ENCODE measurements at places on chromosomes 16 and 17.

DNA sequence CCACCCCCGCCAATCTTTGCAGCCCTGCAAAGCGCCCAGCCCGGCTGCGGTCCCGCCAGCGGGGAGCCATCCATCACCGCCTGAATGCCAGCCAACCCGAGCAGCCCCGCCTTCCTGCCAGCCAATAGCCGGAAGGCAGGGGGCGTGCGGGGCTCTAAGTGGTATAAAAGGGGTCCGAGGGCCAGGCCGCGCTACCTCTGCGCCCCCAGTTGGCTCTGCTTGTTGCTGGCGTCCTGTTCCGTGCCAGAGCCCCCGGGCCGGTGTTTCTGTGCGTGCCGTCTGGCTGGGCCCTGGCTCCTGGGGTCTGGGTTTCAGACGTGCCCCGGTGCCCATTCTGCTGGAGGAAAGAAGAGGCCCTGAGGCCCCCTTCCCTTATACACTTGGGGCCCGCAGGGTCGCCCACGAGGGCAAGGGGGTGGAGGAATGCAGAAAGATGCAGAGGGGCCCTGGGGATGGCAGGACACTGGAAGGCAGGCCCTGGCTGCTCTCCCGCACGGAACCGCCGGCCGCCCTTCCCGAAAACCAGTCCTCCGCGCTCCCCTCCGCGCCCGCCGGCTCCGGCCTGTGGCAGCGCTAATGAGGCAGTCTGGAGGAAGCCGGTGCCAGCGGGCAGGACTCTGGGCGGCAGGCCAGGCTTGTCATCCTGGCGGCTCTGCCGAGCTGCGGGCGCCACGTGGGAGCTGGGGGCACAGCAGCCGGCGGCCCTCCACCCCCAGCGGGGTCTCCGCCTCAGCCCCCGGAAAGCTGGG is 14.0 kb downstream of the COPZ2 start:
- H3K4me1 ChIP-seq, result peaks cover 34% of the 10 kb centered on the region
- H3K36me3 ChIP-seq, result no peaks in the 10 kb centered on the region
- H3K27me3 ChIP-seq, result peaks cover 49% of the 10 kb centered on the region
- peak; percentile 74 for DNase-seq

- H3K4me1 ChIP-seq, result peaks cover 60% of the 10 kb centered on the region
- no peaks in the 10 kb centered on the region for H3K36me3 ChIP-seq
- no peak for DNase-seq
Observed at GRCh38 chr17:47956791-47957590, 692 bp downstream of the PRR15L start.

GRCh38 chr17:55676274-55676673 is 46.4 kb downstream of the TMEM100 start:
- no peaks in the 10 kb centered on the region for H3K4me1 ChIP-seq
- no peak overlapping the region for H3K27ac ChIP-seq
- H3K27me3 ChIP-seq, result peaks cover 7% of the 10 kb centered on the region
- no peak for DNase-seq
- no peak overlapping the region for H3K4me3 ChIP-seq

- peaks cover 29% of the 10 kb centered on the region for H3K4me1 ChIP-seq
- no peaks in the 10 kb centered on the region for H3K36me3 ChIP-seq
- peak overlapping the region; percentile 13 for H3K27ac ChIP-seq
- H3K4me3 ChIP-seq, result no peak overlapping the region
- DNase-seq, result no peak
Observed at GRCh38 chr17:20173091-20173490, 163.9 kb downstream of the SPECC1 start.

GRCh38 chr17:72618001-72618509 is 474.4 kb downstream of the SLC39A11 start:
- peaks cover 63% of the 10 kb centered on the region for H3K4me1 ChIP-seq
- H3K27me3 ChIP-seq, result peaks cover 2% of the 10 kb centered on the region
- peak overlapping the region; percentile 6 for H3K4me3 ChIP-seq
- H3K36me3 ChIP-seq, result no peaks in the 10 kb centered on the region
- H3K27ac ChIP-seq, result peak overlapping the region; percentile 93
- DNase-seq, result peak; percentile 58

GRCh38 chr16:87486282-87486681 is 6.5 kb downstream of the ZCCHC14 start:
- H3K36me3 ChIP-seq, result peaks cover 5% of the 10 kb centered on the region
- no peak for DNase-seq
- peaks cover 71% of the 10 kb centered on the region for H3K4me1 ChIP-seq

DNA sequence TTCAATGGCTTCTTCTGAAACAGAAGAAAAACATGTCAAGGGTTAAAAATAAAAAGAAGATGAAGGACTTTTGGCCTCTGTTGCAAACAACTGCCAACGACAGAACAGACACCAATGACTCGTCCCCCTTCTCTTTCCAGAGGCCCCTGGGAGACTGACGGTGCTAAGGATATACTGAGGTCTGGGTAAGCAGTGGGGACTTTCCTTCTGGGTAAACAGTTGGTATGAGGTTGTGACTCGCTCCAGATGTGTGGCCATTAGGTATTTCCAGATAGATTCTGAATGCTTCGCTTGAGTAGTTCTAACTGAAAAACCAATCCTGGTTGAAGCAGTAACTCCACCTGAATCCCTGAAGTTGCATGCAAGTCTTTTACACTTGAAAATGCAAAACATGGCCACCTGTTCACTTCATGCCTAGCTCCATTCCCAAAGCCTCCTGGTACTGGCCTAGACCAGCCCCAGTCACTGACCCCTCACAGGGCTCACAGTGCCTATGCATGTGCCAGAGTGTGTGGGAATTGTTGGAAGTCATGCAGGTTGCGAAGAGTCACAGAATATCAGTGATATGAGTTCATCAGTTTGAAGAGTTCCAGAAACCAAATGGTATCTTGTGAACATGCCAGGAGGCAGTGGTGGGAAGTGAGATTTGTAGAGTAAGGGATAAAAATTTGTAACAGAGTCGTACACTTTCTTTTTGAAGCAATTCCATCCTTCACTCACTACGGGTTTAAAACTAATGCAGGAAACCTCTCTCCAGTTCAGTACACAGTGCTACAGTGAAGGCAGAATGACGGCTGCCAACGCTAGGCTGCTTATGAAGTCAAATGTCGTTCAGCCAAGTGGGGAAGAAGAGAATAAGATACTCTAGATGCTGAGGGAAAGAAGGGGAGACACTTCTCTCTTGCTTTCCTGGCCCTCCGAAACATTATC is 217.8 kb downstream of the ZFHX3 start:
- H3K4me1 ChIP-seq, result peaks cover 25% of the 10 kb centered on the region
- no peak overlapping the region for H3K4me3 ChIP-seq
- H3K27me3 ChIP-seq, result no peaks in the 10 kb centered on the region
- H3K36me3 ChIP-seq, result peaks cover 7% of the 10 kb centered on the region
- DNase-seq, result no peak

GRCh38 chr17:55238931-55239297 is 25.8 kb upstream of the HLF start:
- peak overlapping the region; percentile 94 for H3K27ac ChIP-seq
- peak overlapping the region; percentile 82 for H3K4me3 ChIP-seq
- H3K4me1 ChIP-seq, result peaks cover 10% of the 10 kb centered on the region
- no peaks in the 10 kb centered on the region for H3K36me3 ChIP-seq
